Left hindlimb (tissue), 1 donor: ENCODE measurements at places on chromosomes 2 and 18.

- no peak for DNase-seq
These were observed 1485.7 kb upstream of the PIK3C3 start for GRCh38 chr18:40469316-40469715.

DNA sequence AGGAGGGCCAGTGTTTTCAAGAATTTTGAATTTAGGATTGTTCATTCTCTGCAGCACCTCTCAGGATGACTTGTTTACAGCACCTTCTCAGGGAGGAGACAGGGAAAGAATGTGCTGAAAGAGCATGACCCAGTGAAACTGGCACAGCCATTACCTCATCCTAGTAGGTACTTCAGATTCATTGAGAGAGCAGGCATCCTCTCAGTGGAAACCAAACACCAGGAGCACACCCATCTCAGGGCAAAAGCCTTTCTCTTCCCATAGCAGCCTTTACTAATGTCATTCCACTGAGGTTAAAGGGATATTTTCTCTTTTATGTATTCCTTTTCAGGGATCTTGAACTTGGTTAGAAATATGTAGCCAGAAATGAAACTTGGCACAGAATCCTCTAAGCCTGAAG is 2.6 kb downstream of the MAP2 start:
- no peak for DNase-seq

DNA sequence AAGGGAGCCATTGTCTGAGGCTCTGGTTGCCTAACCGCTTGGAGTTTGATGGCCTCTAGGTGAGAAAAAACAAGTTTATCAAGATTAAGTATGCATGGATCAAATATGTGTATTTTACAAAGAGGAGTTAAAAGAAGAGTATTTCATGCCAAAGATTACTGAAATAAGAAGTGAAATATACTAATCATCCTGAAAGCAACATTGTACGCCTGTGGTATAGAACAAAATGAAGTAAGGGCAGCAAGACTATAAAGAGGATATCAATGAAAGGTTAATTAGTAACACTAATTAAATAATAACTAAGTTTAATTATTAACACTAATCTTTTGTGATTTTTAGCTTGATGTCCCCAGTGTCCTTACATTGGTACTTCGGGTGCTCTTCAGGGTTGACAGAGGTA is 276.7 kb downstream of the CALCRL start:
- DNase-seq, result no peak

DNA sequence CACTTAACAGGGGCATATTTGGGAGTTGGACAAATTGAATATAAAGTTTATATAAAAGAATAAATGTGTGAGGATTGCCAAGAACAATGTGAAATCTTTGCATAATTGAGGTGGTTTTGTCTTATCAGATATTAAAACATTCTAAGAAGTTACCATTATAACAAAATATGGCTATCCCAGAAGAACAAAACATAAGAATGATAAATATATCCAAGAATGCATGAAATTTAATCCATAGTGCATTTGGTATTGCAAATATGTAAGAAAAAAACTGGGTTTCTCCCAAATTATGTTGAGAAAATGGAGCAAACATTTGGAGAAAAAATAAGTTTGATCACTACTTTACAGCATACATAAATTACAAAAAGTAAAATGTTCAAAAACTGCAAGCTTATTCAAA is 562.4 kb downstream of the RNF144A start:
- DNase-seq, result no peak

DNA sequence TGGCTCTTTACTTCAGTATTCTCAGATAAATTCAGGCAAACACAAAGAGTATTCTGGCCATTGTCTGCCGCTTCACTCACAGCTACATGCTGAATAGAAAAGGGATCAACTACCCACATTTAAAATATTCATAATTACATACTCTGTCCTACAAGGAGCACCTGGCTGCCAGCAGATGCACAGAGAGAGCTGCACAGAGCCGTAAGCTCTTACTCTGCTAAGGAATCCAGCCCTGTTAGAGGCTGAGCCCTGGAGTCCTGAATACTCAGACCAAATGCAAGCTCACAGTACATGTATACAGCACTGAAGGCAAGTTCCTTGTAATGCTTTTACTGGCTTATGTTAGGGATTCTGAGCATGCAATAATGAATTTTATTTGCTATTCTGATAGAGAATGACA is 80.3 kb downstream of the FTCDNL1 start:
- DNase-seq, result no peak

- DNase-seq, result no peak
These were observed 137.9 kb upstream of the RAB12 start for GRCh38 chr18:8471372-8471771.

- DNase-seq, result no peak
These were observed 124.8 kb downstream of the PXDN start for GRCh38 chr2:1619556-1619955.

DNA sequence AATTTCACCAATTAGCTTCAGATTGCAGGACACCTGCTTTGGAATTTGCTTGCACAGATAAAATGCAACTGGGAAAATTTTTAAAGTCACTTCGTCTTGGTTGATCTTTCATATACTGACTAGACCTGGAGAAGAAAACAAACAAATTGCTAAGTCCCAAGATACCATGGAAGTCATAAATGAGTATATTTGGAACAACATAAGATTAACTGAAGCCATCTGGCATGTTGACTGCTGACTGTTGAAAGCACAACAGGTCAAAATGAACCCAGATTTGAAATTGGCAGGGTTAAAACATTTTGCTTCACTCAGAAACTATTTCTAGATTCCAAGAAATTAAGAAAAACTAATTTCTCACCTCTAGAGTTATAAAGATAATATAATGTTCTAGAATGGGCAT is 470.7 kb downstream of the LPIN1 start:
- no peak for DNase-seq

DNA sequence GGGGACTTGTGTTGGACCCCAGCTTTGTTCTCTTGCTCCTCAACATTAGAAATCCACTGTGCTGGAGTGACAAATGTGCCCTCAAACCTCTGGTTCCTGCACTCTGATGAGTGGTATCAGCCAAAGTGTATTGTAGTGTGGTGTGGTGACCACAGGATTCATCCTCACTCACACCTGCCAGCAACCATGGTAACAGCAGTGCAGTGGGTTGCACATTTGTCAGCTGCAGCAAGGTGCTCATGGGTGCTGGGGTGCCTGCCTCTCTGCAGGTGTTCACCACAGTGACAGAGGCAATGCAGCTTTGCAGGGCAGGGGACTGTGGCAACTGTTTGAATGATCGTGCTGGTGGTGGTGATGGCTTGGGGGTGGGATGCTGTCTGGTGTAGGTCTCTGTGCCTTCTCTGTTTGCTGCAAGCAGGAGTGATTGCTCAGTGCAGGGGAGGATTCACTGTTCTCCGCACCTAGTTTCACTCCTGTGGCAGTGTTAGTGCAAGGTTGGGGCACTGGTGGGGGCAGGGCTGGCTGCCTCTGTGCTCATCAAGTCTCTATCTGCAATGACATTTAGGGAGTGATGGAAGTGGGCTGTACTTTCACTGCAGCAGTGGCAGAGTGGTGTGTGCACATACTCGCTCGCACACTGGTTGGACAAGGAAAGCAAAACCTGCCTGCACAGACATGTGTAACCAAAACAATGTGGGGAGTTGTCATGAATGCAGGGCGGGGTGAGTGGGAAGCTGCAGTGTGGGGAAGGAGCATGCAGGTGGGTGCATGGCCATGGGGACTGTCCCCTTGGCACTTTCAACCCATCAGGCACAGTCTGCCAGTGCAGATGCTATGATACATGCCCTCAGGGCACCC is 301.1 kb downstream of the PIK3C3 start:
- no peak for DNase-seq

DNA sequence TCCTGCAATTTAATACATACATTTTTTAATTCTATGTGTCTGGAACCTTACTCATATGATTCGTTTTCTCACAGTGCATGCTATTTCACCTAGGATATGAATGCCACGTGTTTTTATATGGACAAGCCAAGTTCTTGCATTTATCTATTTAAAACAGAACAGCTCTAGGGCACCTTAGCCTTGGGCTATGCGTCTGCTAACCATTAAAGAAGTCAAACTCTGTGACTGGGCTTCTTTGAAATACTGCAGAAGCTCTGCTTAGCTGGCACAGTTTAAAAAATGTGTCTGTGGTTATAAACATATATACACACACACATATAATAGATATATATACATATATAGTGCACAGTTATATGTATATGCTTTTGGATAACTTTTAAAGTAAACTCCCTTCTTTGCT is 890.8 kb upstream of the KLHL29 start:
- no peak for DNase-seq

- no peak for DNase-seq
These were observed 48.7 kb upstream of the ANXA4 start for GRCh38 chr2:69693059-69693774.

GRCh38 chr18:3504637-3505036 is 54.7 kb downstream of the TGIF1 start:
- no peak for DNase-seq

- DNase-seq, result no peak
These were observed 208.9 kb downstream of the ASB1 start for GRCh38 chr2:238635647-238636051.

GRCh38 chr2:80028051-80028450 is 276.5 kb downstream of the LRRTM1 start:
- DNase-seq, result no peak

DNA sequence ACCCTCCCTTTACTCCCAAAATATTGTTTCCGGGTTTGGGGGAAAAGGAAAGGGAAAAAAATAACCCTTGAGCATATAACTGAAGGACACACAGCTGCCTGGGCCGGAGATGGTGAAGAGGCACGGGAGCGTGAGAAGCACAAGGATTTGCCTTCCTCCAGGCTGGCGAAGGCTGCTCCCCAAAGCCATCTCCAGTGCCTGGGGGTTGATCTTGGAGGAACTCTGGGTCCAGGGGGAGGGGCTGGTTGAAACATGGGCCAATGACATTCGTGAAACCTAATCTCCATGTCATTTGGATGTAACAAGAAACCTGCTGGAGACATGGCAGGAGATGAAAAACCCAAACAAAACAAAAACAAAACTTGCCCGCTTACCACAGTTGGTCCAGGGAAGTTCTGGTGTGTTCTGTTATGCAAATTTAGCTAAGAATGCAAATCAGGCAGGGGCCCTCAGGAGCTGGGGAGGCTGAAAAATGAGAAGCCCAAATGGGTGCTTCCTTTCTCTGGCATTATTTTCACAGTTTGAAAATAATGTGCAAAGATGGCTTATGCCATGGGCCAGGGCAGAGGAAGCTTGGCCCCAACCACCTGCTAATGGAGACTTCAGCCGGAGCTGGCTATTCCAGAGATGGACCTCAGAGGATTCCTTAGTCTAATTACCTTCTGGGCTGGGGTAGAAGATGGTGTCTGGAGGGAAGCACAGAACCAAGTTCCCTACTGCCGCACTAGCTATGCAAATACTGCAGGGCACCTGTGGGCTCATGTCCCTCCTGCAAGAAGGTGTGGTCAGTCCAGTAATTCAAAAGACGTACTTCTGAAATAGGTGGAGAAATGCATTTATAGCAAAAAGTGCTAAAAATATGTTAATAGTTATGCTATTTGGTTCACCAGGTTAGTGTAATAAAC is 180.9 kb downstream of the BCL2 start:
- no peak for DNase-seq

DNA sequence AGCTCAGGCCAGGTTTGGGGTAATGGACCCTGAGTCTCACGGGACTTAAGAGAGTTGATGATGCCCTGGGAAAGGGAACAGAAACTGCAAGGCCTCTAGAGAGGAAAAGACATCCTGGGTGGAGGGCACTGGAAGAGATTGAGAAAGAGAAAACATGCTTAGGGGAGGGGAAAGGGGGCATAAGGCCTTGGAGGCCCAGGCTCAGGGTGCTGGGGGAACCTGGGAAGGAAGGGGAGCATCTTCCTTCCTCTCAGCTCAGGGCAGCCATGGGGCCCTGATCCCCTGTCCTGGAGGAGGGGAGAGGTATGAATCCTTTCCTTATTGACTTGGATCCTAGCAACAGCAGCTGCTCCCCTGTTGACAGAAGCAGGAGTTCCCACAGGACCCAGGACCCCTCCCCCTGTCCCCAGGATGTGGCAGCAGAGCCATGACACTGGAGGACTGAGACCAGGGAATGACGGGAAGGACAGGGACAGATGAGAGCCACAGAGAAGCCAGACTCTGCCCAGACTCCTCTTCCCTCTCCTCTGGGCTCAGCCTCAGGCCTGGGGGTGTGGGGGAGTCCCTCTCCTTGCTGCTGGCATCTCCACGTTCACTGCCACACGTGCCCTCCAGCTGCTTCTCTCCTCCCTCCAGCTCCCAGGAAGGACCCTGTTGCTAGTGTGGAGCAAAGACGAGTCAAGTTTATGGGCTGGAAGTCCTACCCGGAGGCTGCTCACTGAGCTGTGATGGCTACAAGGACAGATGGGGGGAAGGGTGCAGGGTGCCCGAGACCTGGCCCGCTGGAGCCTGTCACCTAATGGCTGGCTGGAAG is 815 bp downstream of the GPBAR1 start:
- no peak for DNase-seq

GRCh38 chr2:19351899-19352697 is 6.3 kb downstream of the OSR1 start:
- DNase-seq, result no peak

GRCh38 chr2:181041661-181042060 is 61.3 kb downstream of the UBE2E3 start:
- DNase-seq, result no peak
